ENCODE measurements at places on chromosomes 13 and 19.

DNA sequence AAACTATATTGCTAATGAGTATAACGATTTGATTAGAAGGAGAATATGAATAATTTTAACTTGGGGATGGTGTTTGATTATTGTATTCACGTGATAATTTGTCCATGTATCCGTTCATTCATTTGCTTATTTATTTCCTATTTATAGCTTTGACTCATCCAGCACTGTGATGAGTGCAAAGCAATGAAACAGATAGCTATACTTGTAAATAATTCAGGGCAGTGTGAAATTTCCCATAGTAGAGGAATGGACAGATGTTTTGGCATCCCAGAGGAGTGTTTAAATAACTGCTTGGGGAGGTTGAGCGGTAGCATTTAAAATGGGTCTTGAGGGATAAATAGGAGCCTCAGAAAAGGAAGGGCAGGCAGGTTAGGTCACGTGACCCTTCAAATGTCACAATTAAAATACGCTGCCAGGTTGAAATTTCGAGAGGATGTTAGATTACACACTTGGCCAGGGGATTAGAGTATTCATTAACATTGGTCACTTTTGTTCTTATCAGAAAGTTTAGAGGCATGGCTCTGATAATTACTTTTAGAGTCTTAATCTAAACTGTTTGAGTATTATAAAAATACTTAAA lies 14.7 kb downstream of the FGF9 start:
- DNase-seq, result no peak

- DNase-seq, result no peak
These were observed 10.6 kb downstream of the RXFP2 start for GRCh38 chr13:31749929-31750328.

GRCh38 chr19:3176715-3177501 lies 1.7 kb upstream of the S1PR4 start:
- DNase-seq, result no peak

DNA sequence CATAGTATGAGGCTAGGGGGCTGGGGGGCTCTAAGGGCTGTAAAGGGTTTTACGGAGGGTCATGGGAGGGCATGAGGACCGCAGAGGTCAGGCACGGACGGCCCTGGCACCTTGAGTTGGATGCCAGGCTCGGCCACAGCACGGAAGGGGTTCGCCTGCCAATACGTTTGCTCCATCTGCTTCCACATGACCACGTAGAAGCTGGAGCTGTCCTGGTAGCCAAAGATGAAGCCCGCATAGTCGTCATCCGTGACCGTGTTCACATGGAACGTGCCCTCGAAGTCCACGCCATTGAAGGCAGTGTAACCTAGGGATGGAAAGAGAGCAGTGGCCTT lies 6.4 kb downstream of the COMP start:
- DNase-seq, result no peak

GRCh38 chr19:46624958-46625661 lies at the start of gene PTGIR:
Gene PTGIR, minus strand, starts transcription at chr19:46625089. Its CDS starts 864 bp downstream, at chr19:46624225.
- peak; percentile 81 for DNase-seq

- no peak for DNase-seq
These were observed 15.2 kb upstream of the N4BP2L1 start for GRCh38 chr13:32443111-32443510.

DNA sequence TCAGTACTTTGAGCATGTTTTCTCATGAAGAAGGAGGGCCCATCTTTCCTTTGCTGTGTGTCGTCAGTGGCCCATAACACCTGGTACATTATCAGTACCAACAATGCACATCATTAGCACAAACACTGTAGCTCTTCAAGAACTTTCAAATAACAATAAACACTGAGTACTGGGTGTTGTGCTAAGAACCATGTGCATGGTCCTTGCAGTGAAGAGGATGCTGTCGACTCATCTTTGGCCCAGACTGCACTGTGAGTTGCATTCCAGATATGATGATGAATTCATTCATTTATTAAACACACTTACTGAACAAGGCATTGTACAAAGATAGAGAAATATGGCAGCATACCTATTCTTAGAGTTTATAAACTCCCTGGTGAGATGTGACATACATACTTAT lies 55.8 kb downstream of the FLT3 start:
- DNase-seq, result no peak

DNA sequence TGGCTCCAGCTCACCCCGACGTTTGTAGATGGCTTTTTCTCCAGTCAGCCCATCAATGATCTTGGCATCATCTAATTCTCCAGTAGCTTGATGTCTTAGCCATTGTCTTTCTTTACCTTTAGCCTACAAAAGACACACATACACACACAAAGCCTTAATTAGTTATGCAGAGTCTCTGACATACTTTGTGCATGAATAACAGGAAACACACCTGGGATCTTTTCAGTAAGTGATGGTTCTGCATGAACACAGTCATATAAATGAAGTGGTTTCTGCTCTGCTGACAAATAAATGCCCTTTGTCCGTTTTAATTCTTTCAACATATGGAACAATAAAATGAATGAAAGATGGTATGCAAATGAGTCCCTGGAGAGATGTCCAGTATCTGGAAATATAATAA lies 133.3 kb downstream of the RGCC start:
- no peak for DNase-seq

DNA sequence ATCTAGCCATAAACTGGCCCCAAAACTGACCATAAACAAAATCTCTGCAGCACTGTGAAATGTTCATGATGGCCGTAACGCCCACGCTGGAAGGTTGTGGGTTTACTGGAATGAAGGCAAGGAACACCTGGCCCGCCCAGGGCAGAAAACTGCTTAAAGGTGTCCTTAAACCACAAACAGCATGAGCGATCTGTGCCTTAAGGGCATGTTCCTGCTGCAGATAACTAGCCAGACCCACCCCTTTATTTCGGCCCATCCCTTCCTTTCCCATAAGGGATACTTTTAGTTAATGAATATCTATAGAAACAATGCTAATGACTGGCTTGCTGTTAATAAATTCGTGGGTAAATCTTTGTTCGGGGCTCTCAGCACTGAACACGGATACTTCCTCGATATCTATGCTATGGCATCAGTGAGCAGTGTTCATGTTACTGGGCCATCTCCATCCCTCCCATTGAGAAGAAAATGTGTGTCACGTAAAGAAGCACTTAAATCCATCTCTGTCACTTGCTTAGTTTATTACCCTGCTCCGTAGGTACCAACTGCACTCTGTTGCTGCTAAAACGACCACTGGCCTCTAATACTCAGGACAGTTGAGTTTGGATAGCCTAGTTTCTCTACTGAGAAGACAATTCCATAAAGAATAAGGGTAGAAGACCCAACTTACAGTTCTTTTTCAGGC lies 5.3 kb downstream of the ATP7B start:
- DNase-seq, result no peak

GRCh38 chr13:97932647-97933046 lies 20.8 kb upstream of the IPO5 start:
- DNase-seq, result no peak

DNA sequence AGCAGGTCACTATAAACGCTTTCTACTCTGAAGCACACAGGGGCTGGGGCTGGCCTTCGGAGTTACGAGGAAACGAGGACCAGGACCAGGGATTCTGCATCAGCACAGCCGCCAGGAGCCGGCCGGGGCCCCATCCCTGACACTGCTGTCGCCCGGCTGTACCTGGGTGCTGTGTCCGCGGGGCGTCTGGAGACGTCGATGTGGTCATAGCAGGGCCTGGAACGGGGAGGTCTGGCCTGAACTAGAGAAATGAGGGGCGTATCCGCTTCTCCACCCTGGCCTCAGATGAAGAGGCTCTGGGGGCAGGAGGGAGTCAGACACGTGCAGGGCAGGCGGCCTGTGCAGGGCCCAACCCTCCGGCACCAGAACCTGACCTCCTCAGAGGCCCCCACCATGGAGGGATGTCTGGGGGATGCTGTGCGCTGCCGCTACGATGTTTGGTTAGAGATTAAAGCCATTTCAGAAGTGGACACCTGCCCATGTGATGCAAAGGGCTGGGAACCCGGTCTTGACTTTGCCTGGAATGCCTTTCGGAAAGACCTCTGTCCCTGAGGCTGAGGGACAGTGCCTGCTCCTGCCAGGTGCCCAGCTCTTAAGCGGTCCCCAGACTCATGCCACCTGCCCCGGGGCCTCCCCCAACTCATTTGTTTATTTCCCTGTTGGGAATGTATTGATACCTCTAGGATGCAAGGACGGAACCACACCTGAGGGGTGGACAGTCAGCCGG lies 21.4 kb downstream of the GAS6 start:
- no peak for DNase-seq

DNA sequence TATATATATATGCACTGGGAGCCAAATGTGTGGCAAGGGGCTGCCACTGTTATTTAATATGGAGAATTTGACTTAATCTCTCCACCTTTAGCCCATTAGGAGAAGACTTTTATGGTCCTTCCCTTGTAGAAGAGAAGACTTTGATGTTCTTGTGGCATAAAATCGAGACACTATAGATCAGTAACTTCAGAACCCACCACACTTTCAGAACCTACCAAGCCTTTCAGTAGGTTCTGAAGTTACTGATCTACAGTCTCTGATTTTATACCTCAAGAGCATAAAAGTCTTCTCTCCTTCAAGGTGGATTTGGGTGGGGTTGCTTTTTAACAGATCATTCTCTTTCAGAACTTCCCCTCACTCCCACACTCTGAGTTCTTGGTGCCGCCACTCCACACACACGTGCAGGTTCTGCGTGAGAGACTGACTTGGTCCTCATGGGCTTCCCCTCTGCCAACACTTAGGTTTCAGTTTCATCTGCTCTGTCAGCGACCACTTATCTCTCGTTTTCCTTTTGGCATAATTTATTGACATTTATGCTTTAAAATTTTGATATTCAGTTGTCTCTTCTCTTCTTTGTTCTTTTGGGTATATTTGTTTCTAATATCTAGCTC lies 213.4 kb upstream of the PCDH17 start:
- no peak for DNase-seq

DNA sequence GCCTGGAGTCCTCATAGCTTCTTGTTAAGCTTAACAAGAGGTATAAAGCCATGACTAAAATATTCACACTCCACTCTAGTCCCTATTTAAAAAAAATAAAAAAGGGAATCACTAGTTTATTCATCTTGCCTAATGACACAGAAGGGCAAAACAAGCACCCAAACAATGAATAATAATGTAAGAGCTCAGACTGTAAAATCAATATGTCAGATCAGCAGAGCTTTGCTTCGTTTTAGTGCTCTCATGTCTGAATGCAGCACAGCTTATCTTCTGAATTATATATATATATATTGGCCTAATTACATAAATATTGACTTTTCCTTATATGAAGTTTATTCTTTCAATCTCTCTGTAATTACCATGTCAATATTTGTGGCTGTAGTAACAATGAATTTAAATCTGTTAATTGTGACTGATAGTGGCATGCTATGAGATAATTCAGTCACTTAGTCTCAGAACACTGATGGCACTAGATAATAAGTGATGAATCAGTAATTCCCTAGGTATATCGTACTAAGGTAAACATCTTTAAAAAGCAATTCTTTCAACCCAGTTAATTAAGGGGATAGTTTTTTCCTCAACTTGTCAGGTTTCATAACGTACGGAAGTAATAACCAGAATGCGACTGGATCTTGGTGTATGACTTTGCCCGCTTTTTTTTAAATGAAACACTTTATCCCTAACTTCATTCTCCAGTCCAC lies 361.9 kb upstream of the GPC6 start:
- no peak for DNase-seq

GRCh38 chr13:51746802-51747201 lies 57.2 kb downstream of the DHRS12 start:
- DNase-seq, result no peak

DNA sequence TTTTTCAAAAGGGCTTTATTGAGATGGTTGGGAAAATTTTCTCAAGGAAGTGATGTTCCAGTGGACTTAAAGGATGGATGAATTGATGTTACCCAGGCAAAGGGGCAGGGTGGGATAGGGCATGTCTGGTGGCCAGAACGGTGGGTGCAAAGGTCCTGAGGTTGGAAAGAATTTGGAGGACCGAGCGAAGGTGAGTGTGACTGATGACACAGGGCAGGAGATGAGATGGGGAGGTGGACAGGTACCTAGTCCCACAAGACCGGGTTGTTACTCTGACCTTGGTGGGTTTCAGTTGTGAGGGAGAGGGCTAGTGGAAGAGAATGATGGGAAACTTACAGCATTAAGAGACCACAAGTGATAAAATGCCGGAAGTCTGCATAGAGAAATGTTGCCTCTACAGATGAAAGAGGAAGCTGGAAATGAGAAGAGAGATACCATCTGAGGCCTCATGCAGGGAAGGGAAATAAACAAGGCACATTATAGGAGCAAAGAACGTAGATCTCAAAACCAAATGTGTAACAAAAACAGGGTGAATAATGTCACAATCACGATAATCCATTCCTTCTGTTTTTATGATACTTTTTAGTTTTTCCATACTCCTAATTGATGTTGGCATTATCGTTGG lies 4.5 kb downstream of the ADGRE1 start:
- DNase-seq, result no peak

- DNase-seq, result no peak
These were observed 41.3 kb downstream of the DPF1 start for GRCh38 chr19:38182536-38183210.

GRCh38 chr13:71727662-71728061 lies 139.3 kb downstream of the DACH1 start:
- DNase-seq, result no peak

GRCh38 chr13:106104281-106104901 lies 431.1 kb downstream of the EFNB2 start:
- no peak for DNase-seq

DNA sequence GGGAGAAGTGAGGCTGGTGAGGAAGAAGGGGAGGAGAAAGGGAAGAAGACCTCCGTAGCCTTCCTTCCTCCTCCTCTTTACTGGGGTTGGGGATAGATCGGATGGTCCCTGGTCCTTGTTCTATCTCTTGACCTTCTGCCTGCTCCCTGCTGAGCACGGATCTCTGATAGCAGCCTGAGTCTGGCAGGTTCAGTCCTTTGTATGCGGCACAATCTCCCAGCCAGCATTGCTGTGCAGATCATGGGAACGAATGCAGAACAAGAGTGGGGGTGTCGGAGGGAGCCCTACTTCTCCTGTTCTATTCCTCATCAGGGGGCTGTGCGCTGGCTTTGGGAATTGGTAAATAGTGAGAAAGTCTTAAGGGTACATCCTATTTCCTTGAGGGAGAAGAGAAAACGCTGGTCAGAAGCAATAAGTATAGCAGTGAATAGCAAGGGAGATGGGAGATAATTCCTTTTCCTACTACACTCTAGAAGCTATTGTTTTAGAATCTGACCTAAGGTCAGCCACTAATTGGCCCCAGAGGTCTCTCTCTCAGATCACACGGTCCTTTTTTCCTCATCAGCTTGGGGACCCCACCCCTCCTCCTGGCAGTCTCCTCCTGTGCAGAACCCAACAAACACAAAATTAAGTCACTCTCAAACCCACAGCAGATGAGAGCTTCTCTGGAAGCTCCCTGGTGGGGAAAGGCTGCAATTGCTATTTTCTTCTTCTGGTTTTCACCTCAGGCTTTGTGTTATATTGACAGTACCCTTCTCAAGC lies 41.0 kb downstream of the KL start:
- no peak for DNase-seq
